ENCODE measurements at places on chromosomes 3 and 15.

GRCh38 chr15:23860290-23861245 is 173.5 kb upstream of the NDN start:
- no peak for DNase-seq

DNA sequence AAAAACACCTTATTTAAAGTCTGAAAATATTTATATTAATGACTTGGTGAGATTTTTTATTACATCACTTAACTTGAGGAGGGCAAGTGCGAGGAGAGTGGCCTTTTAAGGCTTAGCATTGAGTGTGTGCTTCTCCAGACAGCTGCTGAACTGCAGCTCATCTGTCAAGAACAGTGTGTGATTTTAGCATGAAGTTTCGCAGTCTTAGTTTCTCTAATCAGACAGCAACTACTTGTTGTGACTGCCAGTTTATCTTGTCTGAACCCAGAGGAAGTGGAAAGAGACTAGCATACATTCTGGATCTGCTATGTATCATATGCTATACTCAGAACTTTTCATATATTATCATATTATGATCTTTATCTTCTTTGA is 291.7 kb upstream of the ROPN1 start:
- DNase-seq, result no peak

DNA sequence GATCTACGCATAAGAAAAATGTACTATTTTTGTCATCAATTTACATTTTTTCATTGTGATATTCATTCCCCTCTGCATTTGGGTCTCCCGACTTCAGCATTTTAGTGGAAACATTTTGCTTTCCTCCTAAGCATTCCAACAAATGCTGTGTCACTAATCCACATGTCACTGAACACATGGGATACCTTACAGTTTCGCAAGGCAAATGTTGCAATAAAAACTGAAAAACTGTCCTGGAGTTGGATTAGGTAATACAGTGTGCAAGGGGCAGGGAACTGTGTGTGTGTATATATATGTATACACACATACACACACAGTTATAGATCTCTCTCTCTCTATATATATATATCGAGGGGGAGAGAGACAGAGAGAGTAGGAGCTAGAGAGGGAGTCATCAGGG is 632.2 kb downstream of the MAGI1 start:
- DNase-seq, result no peak

- DNase-seq, result no peak
Observed at GRCh38 chr3:9780458-9780812, 10.7 kb upstream of the CAMK1 start.

GRCh38 chr15:47872869-47873432 is 155.6 kb downstream of the SEMA6D start:
- DNase-seq, result no peak

All from GDM1 (cell line).